NCI-H2081 treated with DMSO at 0.1 percent for 48 hours (cell line): ENCODE measurements at places on chromosomes 1 and 21.

GRCh38 chr1:151536499-151536898 lies 3.6 kb upstream of the TUFT1 start:
- no peak for DNase-seq

DNA sequence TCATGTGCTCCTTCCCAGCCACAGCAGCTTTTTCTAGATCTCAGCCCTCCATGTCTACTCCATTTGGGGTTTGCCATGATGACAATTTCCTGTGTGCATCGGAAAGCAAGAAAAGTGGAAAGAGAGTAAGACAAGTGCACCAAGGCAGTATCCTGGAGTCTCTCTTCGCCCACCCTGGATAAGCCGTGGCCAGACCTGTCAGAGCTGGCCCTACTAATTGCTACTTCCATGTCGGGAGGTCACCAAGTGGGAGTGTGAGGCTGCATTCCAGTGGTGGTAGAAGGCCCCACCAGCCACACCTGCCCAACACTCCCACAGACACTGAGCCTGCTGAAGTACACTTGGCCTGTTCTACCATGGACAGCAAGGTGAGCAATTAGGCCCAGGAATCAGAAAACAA lies 14.0 kb upstream of the LORICRIN start:
- no peak for DNase-seq

DNA sequence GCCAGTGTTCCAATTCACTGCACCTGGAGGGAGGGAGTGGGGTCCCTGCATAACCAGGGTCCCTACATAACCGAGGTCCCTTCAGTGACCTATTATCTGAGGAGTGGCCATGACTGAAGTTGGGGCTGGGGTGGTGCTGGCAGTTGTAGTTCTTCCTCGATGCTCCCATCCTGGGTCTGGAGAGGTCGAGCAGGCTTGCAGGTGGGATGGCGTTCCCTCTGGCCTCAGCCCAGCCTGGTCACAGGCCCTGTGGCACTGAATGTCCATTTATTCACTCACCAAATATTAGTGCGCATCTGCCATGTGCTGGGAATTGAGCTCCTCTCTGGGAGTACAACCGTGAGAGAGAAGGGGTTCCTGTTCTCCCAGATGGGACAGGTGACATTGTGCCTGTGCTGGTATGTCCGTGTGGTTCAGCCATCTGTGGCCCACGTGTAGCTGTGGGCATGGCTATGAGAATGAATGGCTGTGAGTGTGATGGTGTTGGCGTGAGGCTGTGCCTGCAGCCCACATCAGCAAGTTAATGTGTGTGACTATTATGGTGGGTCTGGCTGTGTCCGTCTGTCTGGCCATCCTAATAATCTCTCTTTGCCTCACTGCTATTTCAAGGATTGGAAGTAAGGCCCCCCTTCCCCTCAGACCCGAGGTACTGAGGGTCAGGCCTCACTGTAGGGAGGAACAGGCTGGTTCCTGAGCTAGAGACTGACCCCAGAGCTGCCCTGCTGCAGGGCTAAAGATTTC lies 3.9 kb upstream of the SLC6A9 start:
- no peak for DNase-seq

DNA sequence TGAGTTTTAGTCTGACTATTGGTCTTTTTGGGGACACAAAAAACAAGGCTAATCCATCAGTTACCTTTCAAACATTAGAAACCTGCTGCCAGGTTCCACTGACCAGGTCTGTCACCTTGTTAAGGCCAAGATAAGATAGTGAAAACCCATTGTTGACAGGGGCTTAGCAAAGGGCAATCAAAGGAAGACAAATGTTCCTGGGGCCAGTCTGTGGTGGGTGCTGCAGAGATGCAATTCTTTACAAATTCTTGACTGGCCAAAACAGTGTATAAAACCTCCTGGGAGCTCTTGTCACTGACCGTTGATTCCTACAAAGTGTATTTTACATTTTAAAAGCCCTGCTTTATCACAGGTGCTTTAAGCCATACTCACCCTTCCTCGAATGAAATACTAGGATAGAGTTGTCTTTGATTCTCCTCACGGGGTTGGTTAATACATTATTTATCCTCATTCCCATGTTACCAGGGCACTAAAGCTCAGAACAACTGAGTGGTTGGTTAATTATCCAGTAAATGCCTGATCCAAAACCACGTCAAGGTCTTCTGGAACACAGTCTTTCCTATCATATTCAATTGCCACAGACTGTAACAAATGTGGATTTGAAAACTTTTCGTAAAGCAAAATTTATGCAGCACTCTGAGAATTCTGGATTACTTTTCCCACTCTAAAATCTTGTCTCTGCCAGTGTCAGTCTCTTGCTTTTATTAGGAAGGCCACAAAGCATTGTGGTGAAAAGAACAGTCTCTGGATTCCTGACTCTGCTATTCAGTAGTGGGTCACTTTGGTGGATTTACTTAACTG lies 77.2 kb downstream of the NRIP1 start:
- no peak for DNase-seq

DNA sequence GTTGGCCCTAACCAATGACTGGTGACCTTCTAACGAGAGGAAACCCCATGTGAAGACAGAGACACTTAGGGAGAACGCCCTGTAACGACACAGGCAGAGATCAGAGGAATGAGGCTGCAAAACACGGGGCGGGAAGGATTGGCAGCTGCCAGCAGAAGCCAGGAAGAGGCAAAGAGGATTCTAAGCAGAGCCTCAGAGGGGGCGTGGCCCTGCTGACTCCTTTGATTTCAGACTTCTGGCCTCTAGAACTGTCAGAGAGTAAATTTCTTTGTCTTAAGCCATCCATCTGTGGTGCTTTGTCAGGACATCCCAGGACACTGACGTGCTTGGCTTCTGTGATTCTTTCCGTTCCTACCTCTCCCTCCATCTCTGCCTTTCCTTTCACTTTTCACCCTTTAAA lies 79.3 kb downstream of the SH3BGR start:
- no peak for DNase-seq

- no peak for DNase-seq
These were observed 164.8 kb downstream of the PPIAL4G start for GRCh38 chr1:148318123-148318903.

- DNase-seq = no peak
These were observed 2.7 kb downstream of the DENND2D start for GRCh38 chr1:111197598-111198284.

DNA sequence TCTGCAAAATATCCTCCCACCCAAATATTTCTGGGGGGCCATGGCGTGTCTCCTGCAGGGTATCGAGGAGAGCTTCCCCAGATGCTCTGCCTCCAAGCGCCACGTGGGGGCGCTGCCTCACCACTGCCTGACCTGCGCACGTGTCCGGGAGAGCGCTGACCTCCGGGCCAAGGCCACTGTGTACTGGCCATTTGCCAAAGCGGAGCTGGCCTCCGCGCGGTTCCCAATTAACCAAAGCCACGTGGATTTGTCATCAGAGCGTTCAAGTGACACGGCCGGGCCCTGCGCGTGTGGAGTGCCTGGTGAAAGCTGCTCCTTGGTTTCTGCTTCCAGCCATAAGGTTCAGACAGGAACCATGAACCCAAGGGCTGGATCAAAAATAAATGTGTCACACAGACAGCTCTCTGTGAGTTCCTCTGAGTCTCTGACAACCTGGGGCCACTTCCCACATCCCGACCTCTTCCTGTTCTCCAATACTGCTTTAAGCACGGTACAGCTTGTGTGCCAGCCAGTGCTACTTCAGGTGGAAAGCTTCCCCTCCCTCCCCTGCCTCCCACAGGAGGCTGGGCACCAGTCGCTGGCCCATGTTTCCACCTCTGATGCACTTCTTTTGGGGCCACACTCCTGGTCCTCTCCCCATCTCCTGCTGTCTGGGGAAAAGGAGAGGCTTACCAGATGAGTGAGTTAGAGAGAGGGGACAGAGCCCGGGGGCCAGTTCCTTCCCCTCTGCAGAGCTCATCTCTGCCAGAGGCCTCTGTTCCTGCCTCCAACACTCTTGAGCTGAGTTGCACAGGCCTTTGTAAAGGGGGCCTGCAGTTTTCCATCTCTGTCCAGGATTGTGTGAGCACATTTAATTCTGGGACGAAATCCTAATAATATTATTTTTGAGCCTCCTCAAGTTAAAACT lies 26.1 kb downstream of the ZP4 start:
- DNase-seq = no peak

GRCh38 chr1:35567947-35568558 lies 5.1 kb upstream of the TFAP2E start:
- no peak for DNase-seq

GRCh38 chr1:59994302-59995198 lies 68.0 kb upstream of the CYP2J2 start:
- DNase-seq = no peak

DNA sequence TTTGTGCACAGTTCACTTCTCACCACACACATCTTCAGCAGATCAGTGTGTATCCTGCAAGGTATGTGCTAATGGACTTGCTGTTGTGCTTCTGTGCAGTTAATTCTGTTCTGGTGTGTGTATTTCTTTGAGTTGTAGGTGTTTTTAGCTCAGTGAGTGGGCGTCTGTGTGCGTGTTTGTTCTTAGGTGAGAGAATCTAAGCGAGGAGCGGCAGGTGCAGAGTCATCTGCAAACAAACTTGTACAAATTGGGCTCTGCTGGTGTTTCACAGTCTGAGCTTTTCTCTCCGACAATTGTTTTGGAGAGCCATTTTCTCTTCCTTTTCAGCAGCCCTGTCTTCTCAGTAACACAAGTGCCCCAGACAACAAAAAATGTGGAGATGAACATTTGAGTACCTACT lies 43.6 kb downstream of the ACP6 start:
- no peak for DNase-seq

- DNase-seq = no peak
These were observed at the start of gene TNN for GRCh38 chr1:175067362-175068106. Gene TNN (plus strand): TSS chr1:175067833. CDS start chr1:175077419, 9,586 bp downstream.

GRCh38 chr1:89557956-89558355 lies 33.3 kb downstream of the LRRC8B start:
- DNase-seq = no peak

GRCh38 chr1:209302779-209303568 lies 280.5 kb upstream of the CAMK1G start:
- no peak for DNase-seq

DNA sequence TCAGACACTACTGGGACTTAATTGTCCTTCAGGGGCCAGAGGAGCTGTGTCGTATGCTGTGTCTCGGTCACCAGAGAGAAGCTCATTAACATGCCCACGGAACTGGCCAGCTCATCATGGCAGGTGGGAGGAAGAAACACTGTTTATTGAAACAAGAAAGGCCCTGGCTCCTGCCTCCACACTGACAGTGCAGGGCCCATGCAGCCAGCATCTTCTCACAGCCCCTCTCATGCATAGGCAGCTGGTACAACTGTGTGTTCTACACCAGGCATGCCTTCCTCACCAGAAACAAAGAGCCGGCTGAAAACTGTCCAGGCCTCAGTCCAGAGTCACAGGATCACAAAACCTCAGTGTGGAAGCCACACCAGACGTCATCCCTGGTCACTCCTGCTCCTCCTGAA lies 106.0 kb downstream of the UBE2U start:
- DNase-seq = no peak

DNA sequence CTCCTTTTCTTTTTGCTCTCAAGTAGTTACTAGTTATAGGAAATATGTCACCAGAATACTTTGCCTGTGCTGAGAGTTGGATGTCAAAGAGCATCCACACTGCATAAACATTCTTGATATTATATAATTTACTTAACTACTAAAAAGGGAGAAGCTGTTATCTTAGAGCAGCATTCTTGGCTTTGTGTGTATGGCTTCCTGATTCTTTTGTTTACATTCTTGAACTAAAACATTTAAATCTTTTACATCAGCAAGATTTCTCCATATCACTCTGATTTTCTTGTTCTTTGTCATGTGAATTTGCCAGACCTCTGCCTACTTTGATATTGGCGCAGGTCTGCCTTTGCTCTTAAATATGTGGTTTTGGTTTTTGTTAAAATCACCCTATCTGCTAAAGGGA lies 48.8 kb downstream of the SUCO start:
- DNase-seq = no peak

DNA sequence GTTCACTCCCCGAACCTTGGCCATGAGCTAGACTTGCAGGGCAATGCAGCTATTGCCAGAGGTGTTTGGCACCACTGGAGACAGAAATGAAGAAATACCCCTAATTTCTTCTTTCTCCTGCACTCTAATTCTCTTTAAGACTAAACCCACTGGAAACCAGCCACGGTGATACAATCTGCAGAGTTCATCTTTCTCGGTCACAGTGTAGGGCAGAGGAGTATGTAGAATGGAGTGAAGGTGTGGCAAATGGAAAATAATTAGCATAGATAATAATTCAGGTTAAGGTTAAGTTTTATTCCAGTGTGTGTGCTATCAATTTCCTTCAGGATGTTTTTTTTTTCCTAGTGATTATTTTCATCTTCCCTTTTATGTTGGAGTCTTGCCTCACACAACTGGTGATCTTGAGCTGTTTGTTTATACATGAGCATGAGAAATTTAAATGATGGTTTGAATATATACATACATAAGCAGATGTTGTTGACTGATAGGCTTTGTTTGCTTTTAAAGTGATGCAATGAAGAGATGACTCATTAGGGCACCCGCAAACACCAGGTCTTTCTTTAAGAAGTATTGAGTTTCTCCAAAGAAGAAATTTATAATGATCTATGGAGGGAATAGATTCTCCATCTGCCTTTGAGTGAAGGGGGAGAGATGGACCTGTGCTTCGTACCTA lies 81.9 kb downstream of the SPATA17 start:
- DNase-seq = no peak

DNA sequence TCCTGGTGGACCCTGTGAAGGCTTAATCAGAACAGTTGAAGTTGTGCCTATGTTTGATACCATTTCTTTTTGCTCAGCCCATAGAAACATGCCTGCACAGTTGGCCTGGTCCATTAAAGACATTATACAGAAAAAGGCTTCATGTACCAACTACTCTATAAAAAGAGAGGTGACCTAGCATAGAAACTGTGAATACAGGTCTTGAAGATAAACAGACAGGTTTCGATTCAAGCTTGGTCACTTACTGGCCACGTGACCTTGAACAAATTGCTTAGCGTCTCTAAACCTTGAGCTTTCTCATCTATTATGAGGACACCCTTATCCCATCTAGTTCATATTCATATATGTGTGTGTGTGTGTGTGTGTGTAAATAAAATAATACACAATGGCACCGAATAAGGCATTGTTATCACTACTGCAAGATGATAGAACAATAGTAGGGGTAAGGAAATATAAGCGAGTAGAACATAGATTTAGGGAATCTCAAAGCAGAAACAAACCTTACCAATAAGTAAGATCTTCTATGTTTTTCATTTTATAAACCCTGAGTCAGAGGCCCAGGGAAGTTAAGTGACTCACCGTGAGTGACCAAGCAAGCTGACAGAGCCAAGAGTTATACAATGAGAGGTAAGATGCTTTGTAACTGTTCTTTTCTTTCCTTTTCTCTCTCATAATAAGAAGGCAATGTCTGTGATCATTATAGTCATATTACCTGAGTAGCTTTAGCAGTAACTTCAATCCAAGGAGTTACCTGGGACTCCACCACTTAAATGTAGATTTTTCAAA lies 476.8 kb upstream of the DEPDC1 start:
- no peak for DNase-seq

GRCh38 chr1:27138368-27138767 lies 16.6 kb downstream of the SLC9A1 start:
- DNase-seq = no peak

- no peak for DNase-seq
These were observed 10.4 kb downstream of the COL18A1 start for GRCh38 chr21:45415188-45415942.
